ENCODE measurements at places on chromosomes 7 and 10.

- DNase-seq, result no peak
Observed at GRCh38 chr7:17957871-17958270, 17.6 kb upstream of the SNX13 start.

DNA sequence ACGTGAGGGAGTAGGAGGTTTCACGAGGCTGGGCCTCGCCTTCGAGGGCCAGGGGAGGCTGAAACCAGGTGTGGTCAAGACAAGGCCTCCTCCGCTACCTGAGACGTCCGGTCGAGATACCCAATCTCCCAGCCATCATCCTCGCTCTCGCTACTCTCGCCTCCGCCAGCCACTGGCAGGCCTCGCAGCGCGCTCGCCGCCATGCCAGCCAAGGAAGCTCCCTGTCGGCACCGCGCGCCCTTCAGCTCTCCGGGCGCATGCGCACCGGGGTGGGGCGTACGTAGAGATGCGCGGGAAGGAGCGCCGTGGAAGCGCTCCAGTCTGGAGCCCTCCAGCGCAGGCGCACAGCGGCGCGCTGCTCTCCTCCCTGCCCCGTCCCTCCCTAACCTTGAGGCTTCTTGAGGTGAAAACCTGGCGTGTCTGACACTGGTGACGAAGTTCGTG, at the start of gene ASZ1:
Gene ASZ1, minus strand, starts transcription at position 236 of the 444 bp plus-strand sequence. Its CDS starts 33 bp downstream, at position 203.
- DNase-seq, result no peak

DNA sequence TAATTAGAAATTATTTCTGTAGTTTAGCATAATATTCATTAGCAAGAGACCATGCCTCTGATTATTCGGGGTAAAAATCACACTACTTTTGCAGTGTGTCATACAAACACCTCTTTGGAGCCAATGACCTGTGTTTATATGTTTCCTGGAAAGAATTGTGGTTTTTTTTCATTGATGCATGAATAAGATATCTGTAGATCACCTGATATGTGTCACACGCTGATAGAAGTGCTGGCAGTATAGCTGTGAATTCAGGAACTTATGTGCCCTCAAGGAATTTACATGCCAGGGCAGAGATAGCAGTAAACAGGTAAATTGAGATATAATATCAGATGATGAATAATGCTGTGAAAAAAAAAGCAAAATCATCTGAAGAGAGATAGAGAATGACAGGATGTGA, 118.2 kb downstream of the VPS50 start:
- no peak for DNase-seq

DNA sequence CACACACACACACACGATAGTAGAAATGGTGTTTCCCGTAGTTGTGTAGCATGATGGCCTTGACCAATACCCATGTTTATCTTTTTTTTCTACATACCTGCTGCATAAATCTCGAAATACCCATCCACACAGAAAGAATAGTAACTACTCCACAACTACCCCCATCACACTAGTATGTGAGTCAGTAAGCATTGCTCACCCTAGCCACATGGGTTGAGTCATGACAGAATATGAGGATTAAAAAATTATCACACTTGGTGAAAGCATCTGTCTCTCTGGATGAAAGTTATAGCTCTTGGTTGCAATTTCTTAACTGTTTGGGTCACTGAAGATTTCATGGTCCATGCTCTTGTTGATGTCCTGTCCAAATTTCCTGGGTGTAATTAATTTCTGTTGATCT, 103.4 kb upstream of the MDFIC start:
- no peak for DNase-seq

DNA sequence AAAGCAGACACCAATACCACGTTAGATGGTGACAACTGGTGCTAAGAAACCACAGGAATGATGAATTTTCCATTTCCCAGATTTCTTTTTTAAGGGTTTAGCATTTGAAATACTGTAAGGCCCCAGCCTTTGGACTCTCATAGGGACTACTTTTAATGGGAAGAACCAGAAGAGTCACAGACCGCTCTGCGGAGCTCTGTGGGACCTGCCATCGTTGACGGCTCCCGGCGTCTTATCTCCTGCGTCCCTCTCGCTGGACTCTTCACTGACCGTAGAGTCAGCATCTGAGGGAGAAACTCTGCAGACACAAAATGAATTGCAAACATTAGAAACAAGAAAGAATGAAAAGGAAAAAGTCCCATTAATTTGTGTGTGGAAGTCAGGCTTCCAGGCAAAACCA, 81.4 kb upstream of the ATP6V0A4 start:
- no peak for DNase-seq

- DNase-seq, result no peak
Observed at GRCh38 chr10:126937026-126937425, 31.8 kb downstream of the DOCK1 start.
